ENCODE measurements at places on chromosomes 6 and 20.

DNA sequence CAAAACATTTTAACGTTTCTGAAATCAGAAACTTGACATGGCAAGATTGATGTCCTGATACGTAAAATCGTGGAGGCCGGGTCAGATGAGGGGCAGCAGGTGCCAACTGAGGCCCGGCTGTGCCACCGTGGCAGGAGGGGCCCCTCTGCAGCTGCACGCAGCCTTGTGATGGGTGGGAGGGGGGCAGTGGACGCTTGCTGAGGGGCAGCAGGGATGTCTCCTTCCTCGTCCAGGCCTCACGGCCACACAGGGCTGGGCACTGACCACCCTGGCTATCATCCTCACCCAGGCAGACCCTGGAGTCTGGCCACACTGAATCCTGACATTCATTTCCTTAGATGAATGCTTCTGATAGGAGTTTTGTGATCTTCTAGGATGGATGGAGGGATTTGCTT, 114.7 kb downstream of the ERMARD start:
- DNase-seq: no peak

DNA sequence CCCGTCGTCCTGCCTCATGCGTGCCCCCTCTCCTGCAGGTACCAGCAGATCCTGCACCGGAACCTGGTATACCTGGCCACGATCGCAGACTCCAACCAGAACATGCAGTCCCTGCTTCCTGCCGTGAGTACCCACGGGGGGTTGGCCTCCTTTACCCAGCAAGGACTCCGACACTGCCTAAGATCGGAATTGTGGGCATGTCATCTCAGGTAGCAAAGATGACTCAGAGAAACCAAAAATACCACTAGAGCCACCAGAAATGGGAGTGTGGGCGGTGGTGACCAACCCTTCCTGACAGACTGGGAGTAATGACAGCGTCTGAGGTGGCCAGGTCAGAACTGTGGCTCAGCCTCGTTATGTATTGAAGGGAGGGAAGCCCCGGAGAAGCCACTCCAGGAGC, 16.3 kb downstream of the SS18L1 start:
- no peak for DNase-seq

DNA sequence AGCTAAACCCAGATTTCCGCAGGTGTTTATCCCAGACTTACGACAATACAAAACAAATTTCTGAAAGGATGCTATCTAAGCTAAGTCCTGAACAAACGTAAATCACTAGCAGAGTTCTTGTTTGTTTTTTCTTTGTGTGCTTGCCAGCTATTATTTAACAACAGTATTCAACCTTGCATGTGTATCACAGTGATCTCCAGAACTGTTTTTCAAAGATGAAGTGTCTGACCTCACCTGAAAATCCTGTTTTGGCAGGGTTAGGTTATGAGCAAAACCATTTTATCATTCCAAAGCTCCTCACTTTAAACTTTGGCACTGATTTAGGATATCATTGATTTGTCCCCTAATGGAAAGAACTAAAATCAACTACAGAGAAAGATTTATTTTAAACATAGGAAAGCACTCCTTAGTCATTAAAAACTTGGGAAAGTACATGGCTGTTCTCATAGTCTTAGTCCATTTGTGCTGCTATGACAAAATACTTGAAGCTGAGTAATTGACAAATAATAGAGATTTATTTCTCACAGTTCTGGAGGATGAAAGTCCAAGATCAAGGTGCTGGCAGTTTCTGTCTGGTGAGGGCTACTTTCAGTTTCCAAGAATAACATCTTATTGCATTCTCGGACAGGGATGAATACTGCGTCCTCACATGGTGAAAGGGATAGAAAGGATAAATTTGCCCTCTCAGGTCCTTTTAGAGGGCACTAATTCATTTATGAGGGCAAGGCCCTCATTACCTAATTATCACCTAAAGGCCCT, 20.8 kb upstream of the BMP5 start:
- no peak for DNase-seq

DNA sequence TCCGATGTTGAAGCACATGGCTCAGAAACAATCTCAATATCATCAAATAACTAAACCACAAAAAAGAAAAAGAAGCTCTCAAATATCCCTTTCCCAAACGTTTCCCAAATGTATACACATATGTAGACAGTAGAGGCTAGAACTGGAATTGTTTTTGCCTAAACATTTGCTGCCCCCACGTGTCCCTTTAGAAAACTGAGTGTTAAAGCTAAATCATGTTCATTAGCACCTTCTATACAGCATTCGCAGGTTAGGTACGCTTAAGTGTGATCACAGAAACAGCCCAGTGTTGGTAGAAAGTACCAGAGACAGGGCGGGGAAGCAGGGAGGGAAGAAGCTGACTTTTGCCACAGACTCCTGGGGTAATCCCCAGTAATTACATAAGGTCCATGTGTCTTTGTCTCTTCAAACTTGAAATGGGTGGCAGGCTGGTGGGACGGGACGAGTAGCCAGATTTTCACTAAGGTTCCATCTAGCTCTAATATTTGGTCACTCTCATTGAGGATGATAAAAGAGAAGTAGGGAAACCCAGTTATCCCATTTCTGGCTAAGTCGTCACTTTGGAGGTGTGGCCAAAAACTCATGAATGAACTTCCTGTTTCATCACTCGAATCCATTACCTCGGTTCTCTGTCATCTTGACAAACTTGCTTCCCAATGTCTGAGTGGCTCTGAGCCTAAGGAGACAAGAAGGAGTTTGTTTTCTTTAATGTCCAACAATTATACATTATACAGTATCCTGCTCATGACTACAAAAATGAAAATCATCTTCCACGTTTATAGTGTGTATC, 15.0 kb upstream of the TFAP2A start:
- no peak for DNase-seq

GRCh38 chr6:39517756-39518155, 195.3 kb upstream of the KCNK16 start:
- DNase-seq: no peak

DNA sequence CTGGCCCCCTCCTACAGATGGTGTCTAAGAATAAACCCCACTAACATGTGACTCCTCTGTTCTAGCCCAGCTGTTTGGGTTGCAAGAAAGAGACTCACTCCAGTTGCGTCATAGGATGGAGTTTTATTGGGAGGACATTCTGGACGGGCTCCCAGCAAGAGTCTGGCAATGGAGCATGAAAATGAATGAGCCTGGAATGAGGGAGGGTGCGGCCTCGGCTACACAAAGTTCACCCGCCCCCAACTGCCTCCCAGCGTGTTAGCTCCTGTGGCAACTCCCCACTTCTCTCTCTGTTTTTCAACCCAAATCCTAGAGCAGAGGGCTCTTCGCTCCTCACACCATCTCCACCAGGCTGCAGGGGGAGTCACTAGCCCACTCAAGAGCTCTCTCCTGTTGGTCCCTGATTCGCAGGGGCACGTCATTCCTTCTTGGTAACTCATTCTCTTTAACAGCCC, 5.1 kb upstream of the ADAM33 start:
- no peak for DNase-seq

GRCh38 chr6:85641897-85642773, 551 bp downstream of the SYNCRIP start:
- peak; percentile 13 for DNase-seq

DNA sequence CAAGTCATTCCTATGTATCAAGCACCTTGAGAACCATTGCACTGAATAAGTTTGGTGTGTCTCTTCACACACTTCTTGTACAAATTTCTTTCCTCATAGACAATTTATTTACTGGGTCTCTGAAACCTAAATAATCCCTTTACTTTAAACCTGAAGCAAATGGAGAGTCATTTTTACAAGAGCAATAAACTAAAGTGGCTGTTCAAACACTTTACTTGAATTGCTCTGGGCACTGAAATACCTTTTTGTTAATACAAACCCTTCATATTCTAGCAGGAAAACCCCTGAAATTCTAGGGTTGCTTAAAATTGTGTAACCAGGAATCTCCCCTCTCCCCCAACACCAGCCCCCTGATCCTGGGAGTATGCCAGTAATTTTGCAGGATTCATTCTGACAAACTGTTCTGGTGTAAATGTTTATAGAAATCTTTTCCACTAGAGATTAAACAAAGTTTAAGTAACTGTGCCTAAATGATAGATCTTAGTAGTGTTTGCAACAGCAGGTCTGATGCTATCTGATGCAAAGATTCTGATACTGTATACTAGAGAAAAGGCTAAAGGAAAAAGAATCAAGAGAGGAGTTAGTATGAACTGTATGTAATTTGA, 13.4 kb downstream of the RSPO3 start:
- no peak for DNase-seq

DNA sequence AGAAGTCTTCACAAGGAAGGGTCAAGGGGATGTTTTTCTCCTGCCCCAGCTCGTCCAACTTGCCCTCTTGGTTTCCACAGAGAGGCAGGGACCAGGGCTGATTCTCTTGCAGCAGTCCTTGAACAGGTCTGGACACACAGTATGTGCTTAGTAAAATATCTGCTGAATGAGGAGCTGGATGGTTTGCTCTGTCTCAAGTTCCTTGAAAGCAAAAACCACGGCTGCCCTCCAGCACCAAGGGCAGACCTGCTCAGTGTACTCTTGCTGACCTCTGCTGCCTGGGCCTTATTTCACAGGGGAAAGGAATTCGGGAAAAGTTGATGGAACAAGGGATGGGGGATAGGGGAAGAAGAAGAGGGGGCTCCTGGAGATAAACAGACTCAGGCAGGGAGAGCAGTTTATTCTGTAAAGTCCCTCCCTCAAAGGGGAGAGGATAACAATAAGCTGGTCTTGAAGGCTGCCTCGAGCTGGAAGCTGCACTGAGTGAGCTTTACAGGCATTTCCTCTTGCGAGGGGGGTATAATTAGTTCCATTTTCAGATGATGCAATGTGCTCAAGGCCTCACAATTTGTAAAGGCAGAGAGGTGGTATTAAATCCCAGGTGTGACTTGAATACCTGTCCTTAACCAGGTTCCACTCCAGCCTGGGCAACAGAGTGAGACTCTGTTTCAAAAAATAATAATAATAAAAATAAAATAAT, 10.3 kb downstream of the KCNK5 start:
- DNase-seq: no peak

DNA sequence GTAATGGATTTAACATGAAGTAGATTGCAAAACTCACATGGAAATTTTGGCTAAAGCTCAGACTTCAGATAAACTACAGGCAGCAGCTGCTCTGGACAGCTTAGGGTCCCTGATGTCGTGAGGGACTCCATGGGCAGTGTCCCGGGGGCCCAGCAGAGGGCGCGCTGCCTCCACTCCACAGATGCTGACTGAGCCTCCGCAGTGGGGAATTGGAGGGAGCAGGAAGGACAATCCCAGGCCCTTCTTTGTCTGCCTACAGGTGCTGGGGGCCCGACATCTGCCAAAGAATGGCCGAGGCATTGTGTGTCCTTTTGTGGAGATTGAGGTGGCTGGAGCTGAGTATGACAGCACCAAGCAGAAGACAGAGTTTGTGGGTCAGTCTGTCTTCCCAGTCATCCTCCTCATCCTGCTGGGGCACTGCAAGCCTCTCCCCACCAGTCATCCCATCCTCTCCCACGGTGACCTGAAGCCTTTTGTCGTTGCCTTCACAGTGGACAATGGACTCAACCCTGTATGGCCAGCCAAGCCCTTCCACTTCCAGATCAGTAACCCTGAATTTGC, 35.9 kb downstream of the PLCG1 start:
- peak; percentile 50 for DNase-seq

DNA sequence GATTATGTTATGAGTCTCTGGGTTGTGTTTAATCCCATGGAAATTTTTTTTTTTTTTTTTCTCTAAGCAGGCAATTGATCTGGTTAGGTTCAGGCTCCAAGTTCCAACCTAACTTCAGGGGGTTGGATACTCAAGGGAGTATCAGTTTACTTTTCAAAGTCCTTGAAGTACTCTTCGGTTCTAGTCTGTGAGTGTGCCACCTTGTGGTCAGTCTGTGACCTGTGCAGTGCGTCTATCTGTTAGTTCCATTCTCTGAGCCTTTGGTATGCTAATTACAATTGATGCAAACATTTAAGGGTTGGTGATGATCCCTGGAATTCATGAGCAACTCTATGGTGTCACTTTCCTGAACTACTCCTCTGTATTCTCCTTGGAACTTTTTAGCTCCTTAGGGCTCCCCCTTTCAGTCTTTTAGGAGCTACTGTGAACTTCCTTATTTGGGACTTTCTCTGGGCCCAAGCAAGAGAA, 342.0 kb downstream of the SOX4 start:
- no peak for DNase-seq

DNA sequence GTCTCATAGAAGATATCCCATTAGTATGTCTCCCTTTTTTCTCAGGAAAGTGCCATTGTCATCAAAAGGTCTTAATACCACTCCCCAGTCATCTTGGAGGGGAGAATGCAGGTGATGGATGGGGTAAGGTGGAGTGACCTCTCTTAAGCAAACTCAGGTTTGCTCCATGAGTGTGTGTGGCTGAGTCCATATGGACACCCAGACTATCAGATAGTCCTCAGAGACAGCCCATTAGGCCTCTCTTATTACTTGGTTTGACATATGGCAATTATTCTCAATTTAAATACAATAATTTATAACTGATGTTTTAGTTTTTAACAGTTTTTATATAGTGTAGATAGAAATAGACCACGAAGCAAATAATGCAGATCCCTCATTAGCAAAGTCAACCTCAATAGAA, 23.2 kb downstream of the LAMA4 start:
- no peak for DNase-seq

GRCh38 chr6:118660218-118660569, 8.8 kb upstream of the CEP85L start:
- DNase-seq: no peak

- DNase-seq: no peak
Measured at GRCh38 chr20:824916-825315, 8.6 kb upstream of the FAM110A start.

- DNase-seq: no peak
Measured at GRCh38 chr20:12837646-12838045, 171.1 kb upstream of the SPTLC3 start.

DNA sequence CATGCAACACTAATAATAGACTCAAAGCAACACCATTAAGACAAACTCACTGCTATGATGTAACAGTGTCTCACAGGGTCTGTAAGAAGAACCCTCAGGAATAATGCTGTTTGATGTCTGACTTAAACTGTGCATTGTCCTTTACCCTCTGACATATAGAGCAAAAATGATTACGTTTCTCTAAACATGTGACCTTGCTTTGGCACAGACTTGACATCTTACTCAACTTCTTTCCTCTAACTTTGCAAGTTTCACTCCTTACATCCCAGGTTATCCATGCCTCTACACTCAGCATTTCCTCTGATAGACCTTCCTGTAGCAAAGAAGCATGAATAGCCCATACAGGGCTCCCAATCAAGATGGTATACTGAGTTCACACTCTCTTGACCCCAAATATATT, 252.7 kb downstream of the UST start:
- DNase-seq: no peak

DNA sequence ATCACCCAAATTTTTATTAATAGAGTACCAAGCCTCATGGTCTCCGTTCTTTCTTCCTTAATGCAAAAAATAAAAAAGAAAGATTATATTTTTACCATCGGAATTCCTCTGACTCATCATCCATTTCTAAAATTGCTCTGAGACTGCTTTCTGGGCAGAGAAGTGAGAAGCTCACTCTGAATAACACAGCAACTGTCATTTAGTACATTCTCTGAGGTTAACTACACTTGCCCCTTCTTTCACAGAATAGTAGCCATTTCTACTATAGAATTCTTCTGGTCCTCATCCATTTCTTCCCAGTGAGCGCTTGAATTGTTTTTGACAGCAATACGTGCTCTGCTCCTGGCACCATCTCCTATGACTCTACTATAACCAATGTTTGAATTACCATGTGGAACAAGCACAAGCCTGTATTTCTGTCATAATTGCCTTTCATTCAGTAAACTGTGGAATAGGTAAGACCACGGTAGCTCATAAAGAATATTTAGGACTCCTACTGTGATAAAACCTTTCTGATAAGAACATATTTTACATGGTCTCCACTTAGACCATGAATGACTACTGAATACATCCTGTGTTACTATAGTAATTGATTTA, 435.5 kb upstream of the NRSN1 start:
- no peak for DNase-seq

GRCh38 chr6:112013051-112013450, 40.9 kb upstream of the CCN6 start:
- DNase-seq: no peak
